GM13977 (cell line): ENCODE measurements at places on chromosomes 6 and 20.

DNA sequence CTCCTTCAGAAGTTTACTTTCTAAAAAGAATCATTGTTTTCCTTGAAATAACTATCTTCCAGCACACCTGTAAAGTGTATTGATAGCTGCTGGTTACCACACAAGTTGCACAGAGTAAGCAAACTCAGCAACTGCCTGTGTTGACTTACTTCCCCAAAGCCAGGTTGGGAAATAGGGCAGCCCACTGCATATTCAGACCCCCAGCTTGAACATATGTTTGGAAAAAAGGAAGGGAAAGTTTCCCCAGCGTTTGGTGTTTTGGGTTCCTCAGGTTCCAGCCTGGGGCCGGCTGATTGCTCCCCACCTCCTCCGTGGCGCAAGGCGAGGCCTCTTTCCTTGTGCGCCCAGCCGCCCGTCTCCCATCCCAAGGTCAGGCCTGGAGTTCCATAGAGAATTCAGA is 70.1 kb upstream of the QKI start:
- DNase-seq: no peak

GRCh38 chr6:143298071-143298470 is 152.4 kb downstream of the ADAT2 start:
- no peak for DNase-seq

DNA sequence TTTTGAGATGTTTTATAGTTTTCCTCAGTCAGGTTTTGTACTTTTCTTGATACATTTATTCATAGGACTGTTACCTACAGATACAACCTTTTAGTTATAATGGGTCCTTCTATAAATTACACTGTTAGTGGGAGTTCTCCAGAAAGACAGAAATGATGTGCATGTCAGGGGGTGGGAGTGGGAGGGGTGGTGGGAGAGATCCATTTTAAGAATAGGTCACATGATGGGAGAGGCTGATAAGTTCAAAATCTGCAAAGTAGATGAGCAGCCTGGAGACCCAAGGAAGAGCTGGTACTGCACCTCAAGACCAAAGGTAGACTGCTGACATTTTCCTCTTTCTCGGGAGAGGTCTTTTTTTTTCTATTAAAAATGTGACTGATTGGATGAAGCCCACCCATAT is 408.0 kb upstream of the GJE1 start:
- DNase-seq: no peak

- no peak for DNase-seq
Measured at GRCh38 chr6:151209071-151209831, 30.5 kb upstream of the AKAP12 start.

GRCh38 chr6:95648636-95649035 is 71.3 kb downstream of the MANEA start:
- no peak for DNase-seq

DNA sequence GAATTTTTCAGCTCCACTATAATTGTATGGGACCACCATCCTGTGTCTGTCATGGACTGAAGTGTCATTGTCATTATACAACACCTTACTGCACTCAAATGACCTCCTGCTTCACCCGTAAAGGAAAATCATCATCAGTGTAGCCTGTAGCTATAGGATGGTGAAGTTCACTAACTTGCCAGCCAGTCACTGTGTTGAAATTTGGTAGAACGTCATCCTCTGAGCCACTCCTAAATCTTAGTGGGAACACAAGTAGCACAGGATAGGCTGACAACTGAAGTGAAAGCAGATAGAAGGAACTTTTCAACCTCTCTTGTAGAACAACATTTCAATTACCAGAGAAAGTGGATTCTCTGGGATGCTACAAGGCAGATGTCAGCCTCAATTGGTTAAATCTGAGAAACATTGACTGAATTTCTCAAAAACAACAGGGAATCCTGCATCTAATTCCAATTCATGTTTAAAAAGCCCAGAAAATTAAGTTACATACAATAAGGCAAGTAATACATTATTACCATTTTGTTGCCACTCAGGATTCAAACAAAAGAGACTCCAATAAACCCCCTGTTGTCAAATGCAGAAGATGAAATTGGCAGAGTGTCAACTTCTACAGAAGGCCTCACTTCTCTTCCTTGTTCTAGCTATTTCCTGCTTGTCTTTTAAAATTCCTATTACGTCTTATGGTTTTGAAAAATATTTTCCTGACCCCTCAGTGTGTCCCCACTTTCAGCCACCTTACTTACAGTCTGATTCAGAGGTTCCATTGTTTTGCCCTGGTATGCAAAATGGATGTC is 647.9 kb upstream of the AGPAT4 start:
- DNase-seq: no peak

GRCh38 chr6:31049518-31049917 is 39.2 kb downstream of the MUC22 start:
- no peak for DNase-seq

DNA sequence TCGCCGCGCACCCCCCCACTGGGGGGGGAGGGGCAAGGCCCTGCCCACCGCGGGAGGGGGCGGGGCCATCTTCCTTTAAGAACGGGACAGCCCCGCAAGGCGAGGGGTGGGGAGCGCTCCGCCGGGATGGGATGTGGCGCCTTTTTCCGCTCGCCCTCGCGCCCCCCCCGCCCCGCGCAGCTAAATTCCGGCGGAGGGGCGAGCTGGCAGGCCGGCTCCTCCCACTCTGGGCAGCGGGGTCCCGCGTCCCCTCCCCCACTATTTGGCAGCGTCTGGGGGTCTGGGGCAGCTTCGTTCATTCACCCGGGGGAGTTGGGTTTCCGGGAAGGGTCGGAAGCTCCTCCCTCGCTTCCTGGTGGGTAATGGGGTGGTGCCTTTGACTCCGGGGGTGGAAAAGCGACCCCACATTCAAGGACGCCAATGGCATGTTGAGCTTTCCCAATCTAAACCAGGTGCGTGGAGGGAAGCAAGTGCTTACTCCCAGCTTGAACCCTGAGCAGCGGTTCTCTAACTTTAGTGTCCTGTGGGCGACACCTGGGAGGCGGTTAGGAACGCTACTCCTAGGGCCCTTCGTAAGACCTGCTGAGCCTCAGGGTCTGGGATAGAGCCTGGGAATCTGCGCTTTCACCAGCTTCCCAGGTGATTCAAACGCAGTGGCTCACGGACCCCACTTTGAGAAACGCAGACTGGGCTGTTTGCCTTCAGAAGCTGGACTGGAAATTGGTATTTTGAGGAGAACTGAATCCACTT is 927 bp downstream of the ASXL1 start:
- peak; percentile 79 for DNase-seq

- DNase-seq: no peak
Measured at GRCh38 chr6:168418711-168419121, 22.3 kb upstream of the SMOC2 start.

- DNase-seq: no peak
Measured at GRCh38 chr6:169527306-169527705, 174.5 kb downstream of the WDR27 start.

DNA sequence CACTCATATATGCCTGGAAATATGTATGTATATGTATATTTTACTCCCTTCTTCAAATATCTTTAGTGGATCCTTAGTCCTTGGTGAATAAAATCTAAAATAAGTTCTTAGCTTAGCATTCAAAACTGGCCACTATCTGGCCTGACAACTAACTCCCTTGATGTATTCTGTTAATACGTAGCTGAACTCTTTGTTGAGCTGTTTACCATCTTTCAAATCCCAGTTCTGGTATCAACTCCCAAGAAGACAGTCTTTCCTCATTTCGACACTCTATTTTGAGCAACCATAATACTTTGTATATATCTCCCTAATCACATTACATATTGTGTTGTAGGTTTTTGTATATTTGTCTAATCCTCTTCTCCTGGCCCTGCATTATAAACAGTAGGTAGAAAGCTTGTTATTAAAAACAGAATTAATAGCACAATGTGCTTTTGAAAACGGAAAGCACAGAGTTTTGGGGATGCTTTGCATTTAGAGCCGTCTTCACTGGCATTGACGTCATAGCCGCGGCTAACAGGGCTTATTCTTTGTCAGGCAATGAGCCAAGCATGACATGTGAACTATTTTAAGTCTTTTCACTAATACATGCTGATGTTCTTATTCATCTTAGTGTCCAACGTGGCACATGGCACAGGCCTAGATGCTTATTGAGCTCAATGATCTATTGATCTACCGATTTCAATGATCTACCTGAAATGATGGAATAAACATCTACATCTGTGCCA is 47.2 kb upstream of the CCN2 start:
- DNase-seq: no peak

GRCh38 chr20:34996243-34997028 is 40.8 kb downstream of the MYH7B start:
- no peak for DNase-seq

DNA sequence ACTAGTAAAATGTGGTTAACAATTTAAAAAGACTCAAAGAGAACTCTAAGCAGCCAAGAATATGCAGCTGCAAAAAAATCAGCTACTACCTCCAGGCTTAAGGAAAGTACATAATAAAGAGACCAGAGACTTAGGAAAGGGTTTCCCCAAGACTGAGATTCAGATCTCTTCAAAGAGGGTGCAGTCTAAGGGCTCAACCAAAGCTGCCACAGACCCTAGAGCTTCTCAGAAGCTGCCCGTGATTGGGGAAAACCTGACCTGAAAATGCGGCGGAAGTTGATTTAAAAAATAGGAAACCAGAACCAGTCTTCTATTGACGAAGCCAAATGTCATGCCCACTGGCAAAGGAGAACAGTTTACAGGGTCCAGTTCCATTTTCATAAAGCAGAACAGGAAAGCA is 516.8 kb upstream of the MARCKS start:
- no peak for DNase-seq

GRCh38 chr20:50826121-50826520 is 31.3 kb downstream of the BCAS4 start:
- DNase-seq: no peak

DNA sequence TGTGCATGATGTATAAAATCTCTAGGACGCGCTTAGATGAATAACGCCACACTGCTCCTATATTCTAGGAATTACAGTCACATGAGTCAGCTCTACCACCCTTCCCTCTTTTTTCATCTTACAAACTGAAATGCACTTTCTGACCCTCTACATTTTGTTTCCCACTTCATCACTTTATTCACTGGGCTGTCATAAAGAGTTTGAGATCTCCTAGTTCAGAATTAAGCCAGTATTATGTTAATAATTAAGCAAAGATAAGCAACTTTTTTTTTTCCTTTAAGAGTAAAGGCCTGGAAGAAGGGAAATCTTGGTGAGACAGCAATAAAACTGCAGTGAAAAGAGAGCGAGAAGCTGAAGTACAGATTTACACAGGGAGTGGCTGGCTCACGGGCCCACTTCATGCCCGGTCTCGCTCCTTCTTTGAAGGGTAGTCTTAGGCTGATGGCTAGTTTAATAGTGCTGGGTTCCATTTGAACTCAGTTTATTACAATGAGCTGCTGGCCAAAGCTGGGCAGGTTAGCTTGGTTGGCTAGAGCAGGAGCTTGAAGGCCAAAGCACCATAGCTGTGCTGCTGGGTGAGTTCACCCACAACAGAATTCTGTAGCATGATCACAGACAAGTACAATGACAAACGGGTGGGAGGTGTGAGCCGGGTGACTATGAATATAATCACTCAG is 110.6 kb downstream of the MAP7 start:
- no peak for DNase-seq

- no peak for DNase-seq
Measured at GRCh38 chr6:11804135-11804534, 25.5 kb upstream of the ADTRP start.

- no peak for DNase-seq
Measured at GRCh38 chr20:34420146-34420545, 57.1 kb downstream of the ITCH start.

DNA sequence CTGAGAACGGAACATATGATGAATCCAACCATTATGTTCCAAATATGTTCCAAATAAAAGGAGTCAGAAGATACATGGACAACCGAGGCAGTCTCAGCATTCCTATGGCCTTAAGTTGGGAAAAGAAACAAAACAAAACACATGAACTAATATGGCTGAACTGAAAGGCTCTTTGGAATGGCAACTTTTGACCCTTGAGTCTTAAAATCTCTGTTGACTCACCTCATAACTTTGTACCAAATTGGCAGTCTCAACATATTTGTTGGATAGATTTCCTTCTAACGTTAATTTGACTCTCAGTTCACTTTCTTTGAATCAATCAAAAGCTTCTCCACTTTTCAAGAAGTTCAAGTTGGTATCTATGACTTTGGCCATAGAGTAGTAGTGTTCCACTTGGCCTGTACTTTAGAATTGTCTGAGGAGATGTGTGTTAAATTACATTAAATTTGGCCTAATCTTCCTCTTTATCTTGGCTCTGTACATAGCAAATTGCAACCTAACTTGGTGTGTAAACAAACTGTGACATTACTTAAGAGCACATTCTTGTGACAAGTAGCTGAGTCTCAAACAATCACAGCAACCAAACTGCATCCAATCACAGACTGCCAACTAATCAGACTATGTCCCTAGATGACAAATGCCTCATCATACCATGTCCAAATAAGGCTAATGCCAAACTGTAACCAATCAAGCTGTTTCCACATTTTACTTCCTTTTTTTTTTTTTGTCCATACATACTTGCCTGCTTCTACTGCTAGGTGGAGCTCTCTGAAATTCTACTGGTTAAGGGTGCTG is 208.8 kb downstream of the BMP2 start:
- DNase-seq: no peak

DNA sequence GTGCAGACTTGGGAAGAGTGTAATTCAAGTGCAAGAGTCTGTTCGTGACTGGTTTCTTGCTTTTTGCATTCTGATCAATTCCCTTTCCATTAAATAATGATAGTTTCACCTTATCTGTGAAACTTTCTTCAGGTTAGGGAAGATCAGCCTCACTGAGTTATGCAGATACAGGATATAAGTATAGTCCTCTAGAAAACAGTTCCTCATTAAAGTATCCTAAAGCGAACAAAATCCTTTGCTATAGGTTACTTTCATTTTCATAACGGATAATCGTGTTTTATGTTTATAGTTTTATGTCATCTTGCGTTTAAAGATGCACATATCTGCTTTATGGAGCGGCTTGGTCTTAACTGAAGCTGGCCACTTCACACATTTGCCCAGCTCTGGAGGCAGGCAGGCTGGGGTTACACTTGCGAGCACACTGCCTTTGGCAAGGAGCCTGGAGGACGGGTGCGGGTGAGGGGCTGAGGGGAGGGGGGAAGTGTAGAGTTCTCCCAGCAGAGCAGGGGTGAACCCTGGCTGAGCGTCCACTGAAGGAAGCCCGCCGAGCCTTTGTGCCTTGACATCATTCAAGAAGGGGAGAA is 123.5 kb upstream of the IFNGR1 start:
- no peak for DNase-seq
